ENCODE measurements at places on chromosomes 2 and 18. TPM values are rescaled to one million over a fixed set of nuclear protein-coding genes. Genes with fewer than 3 reads are reported as not detected.

MEP1B gene
- total RNA-seq = not detected

GDF7 gene
- 17.2 TPM for total RNA-seq

DNAH7 gene
- under 0.01 TPM for total RNA-seq

EVX2 gene
- not detected for total RNA-seq

KCNS3 gene
- 0.25 TPM for total RNA-seq

ATP6V1C2 gene
- under 0.01 TPM for total RNA-seq
